ENCODE measurements at places on chromosomes 2 and 18.

DNA sequence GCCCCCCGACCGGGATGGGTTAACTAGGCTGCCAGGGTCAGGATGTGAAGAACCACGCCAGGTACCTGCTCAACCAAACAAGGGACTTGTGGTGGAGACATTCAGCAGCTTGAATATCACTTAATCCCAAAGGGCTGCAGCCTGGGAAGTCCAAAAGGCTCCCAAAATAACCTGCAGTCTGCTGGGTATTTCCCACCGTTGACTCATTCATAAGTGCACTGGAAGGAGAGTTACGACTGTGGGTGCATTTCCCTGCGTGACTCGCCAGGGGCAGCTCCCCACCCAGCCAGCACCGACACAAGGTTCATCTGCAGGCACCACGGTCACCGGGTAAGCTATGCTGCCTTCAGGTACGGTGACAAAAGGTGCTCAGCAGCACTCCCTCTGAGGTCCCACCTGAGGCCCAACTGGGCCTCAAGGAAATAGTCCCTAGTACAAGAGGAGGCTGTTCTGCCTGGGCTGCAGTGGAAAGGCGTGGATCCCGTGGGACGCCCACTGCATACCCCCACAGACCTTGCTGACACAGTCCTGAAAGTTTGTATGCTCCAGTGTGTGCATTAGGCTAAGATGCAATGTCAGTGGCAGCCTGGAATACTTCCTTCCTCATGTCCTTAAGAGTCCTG, 86.5 kb downstream of the UXS1 start:
- DNase-seq: no peak

- no peak for DNase-seq
These were observed 115.6 kb downstream of the SEPTIN10 start for GRCh38 chr2:109497911-109498870.

GRCh38 chr2:70241340-70241739, 7.1 kb downstream of the TIA1 start:
- DNase-seq: no peak

- DNase-seq: no peak
These were observed 49.2 kb upstream of the TGIF1 start for GRCh38 chr18:3400567-3401296.
